ENCODE measurements at places on chromosomes 7 and 10.

DNA sequence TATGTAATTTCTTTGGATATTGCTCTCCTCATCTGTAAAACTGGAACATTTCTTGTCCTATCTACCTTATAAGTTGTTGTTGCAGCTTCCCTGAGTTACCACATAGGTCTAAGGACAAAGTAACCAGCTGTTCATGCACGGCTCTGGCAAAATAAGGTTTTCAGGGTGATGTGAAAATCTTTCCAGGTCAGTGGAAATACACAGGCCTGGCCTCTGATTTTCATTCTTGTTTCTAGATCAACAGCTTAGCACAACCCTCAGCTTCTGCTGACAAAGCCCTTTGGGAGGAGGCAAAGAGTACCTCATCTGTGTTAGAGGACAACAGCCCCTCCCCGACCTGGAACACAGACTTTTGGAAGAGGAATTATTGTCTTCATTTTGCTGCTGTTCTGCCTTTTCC is 117.5 kb upstream of the AGK start:
- no peak for DNase-seq

DNA sequence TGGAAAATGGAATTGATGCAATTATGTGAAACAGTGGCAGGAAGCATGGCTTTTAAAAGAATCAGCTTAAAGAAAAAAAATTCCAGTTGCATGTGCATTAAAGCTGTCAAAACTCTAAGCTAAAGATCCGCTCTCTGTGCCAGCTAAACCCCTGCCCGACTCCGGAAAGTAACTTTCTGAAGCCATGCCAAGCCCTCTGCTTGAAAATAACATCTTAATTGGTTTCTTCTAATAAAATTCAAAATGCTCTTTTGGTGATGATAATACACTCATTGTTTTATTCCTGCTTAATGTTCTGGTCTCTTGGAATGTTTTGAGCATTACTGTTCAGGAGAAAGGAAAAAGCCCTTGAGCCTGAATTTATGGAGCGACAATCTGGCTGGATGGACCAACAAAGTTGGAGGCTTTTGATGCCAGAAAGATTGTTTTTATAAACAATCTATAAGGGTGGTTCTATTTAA is 11.7 kb downstream of the SEMA3C start:
- no peak for DNase-seq

GRCh38 chr10:88975377-88975720 is 15.2 kb upstream of the FAS start:
- no peak for DNase-seq

DNA sequence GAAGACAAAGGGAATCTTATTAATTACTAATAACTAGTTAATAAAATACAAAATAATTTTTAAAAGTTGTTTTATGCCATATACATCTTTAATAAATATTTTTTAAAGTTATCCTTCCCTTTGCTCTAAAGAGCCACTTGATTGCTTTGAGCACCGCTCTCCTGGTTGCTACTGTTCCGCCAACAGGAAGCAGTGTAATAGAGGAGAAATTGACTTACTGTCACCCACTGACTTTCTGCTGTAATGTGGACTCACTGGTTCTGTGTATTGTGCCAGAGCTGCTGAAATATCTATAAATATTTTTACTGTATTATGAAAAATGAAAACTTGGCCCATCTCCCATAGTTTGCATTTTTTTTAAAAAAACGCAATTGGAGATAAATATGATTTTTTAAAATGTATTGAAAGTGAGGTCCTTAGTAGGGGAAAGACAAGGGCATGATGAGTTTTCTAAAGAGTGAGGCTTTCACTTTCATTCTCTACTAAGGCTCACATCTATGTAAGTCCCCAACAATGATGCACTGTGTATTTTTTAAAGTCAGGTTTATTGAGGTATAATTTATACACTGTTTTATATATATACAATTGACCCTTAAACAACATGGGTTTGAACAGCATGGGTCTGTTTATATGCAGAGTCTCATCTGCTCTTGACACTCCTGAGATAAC is 100.5 kb downstream of the NPY start:
- DNase-seq = no peak

- DNase-seq = no peak
Measured at GRCh38 chr7:18890134-18890533, 227.3 kb downstream of the TWIST1 start.

- no peak for DNase-seq
Measured at GRCh38 chr10:452512-453426, 236.7 kb downstream of the DIP2C start.

- DNase-seq = no peak
Measured at GRCh38 chr10:59968705-59969104, 62.3 kb upstream of the CCDC6 start.

GRCh38 chr10:121351540-121351939 is 246.7 kb downstream of the FGFR2 start:
- DNase-seq = no peak

DNA sequence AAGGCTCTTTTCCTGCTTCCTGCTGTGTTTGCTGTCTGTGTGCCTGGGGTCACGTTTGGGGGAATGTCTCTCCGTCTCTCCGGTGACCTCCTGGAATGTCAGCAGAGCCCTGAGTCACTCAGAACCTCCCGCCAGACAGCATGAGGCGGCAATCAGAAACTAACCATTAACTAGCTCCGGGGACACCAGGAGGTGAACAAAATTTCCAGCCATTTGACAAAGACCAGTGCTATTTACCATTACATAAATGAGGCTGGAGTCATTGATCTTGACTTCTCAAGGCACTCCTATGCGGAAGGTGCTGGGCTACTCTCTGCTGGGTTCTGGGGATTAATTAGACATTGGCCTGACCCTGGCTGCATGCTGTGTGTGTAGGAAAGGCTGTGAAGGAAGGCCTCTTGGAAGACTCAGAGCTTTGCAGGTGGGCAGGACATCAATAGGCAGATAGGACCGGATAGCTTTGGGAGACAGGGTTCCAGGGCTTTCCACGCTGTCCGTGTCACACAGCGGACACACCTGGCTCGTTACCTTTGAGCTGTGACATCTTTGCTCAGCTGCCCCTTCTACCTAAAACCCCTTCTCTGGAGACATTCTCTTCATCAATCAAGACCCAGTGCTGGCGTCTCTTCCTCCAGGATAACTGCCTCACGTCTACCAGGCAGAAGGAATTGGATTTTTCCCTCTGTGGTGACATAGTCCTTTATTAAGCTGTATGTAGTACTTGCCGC is 77.0 kb downstream of the PFKFB3 start:
- no peak for DNase-seq
